Fibroblast of villous mesenchyme (primary cell): ENCODE measurements at places on chromosomes 6 and 20. TPM values are rescaled to one million over a fixed set of nuclear protein-coding genes. Genes with fewer than 3 reads are reported as not detected.

DNA sequence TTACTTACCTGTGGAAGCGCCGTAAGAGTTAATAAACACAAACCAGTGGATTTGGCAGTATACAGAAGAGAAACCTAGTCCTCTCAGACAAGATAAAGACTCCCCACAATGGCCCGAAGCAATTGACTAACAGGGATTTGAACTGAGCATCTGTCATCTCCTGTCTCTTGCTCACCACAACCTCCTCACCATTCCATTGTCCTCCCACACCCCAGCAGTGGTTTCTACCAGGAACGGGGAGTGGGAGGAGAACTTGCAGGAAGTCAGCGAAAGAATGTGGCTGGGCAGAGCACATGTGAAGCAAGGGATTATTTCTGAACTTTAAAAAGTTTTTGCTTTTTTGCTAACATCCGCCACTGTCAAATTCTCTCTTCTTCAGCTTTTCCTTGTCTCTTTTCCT, 24.6 kb upstream of the TAAR1 start:
- peak; percentile 42 for DNase-seq

The WFDC13 gene
- not detected in 2 replicates for total RNA-seq

DNA sequence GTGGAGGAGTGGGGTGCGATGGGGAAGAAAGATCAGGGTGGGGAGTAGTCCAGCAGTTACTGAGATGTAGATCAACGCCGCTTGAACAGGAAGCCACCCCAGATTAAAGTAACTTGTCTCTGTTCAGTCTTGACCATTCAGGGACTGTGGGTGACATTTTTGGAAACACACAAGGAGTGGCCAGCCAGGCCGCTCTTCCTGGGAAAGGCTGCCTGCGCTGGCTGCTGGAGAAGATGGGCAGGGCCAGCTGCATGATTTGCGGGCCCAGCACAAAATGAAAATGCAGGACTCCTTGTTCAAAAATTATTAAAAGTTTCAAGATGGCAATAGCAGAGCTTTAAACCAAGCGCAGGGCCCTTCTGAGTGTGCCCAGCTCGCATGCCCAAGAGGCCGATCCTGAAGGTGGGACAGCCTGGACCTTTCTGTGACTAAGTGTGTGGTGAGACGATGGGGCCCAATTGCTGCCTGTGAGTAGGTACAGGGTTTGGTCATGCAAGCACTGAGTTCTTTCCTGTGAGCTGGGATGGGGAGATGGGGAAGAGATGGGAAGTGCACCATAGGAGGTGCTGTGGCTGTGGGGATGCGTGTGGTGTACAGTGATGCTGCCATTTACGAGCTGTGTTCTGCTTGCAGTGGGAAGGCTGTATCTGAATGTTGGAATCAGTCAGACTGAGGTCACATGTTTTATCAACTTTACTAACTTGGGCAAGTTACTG, 51.3 kb downstream of the DAAM2 start:
- DNase-seq = no peak

- no peak for DNase-seq
Observed at GRCh38 chr6:140276133-140276532, 901.7 kb upstream of the CITED2 start.

The OR2H1 gene
- not detected in 2 replicates for total RNA-seq
